Stimulated activated CD4-positive, alpha-beta T cell treated with anti-CD3 and anti-CD28 coated beads, TNF-alpha, amount 100 ng/mL, for 1 hour (primary cell): ENCODE measurements at places on chromosomes 4 and X.

DNA sequence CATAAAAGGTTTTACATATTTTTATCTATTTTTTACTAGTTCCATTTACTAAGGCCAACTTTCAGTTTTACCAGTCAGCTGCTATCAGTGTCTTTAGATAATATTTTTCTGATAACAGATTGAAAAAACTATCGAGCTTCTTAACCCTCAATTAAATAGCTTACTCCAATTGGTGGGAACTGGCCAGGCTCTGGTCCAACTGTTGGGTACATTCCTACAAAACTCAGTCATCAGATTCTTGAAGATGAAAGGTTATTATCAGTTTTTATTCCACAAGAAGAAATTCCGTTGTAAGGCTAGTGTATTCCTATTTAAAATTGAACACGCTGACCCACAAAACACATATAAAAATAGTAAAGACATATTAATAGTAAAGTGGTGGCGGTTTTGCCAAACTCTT, 346.2 kb downstream of the MAPK10 start:
- no peak for DNase-seq

GRCh38 chr4:7585768-7586167, 151.0 kb upstream of the PSAPL1 start:
- DNase-seq = no peak

- DNase-seq = no peak
Measured at GRCh38 chrX:12894074-12895030, 12.1 kb upstream of the TLR8 start.

DNA sequence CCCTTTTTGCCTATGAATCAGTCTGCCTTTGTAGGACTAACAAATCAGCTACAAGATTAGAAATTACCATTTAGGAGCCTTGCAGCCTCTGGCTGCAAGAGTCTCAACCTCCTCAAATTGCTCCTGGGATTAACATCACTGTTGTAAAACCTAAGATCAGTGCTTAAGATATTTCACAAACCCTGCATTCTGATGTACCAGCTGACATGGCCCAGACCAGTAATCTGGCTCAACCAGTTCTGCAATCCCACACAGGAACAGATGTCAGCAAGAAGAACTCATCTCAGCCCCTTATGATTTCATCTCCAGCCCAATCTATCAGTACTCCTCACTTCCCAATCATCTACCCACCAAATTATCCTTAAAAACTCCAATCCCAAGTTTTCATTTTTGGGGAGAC, 32.5 kb upstream of the AADAT start:
- no peak for DNase-seq

GRCh38 chr4:94365304-94365703, 22.7 kb upstream of the HPGDS start:
- no peak for DNase-seq

- DNase-seq = no peak
Measured at GRCh38 chrX:100297728-100298127, 112.3 kb downstream of the PCDH19 start.

GRCh38 chr4:109206620-109207019, 95.8 kb downstream of the COL25A1 start:
- DNase-seq = no peak

- no peak for DNase-seq
Measured at GRCh38 chr4:156665780-156666366, 305.7 kb downstream of the PDGFC start.

DNA sequence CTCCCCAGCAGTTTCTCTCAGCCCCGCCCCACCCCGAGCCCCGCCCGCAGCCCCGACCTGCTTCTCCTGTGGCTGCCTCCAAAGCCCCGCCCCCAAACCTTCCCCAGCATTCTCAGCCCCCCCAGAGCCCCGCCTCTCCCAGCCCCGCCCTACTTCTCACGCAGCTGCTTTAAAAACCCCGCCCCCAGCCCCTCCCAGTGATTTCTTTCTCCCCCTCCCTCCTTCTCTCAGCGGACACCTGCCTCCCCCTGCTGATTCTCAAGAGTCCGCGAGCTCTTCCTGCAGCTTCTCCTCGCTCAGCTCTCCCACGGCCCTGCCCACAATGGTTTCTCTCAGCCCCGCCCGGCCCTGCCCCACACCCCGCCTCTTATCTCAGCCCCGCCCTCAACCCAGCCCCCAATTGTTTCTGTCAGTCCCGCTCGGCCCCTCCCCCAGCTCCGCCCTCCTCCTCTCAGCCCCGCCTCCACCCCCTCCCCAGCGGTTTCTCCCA, 636 bp upstream of the EOLA1 start:
- peak; percentile 83 for DNase-seq

- DNase-seq = no peak
Measured at GRCh38 chrX:15721911-15722310, 16.2 kb upstream of the CA5B start.

DNA sequence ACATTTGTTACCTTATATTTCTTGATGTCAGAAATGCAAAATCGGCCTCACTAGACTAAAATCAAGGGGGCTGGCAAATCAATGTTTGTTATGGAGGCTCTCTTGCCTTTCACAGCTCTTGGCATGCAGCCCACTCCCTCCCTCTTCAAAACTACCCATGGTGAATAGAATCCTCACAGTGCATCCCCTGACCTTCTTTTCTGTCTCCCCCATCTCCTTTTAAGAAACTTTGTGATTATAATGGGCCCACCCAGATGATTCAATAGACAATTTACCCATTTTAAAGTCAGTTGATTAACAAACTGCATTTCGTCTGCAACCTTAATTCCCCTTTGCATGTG, 184.0 kb downstream of the PCDH7 start:
- DNase-seq = no peak

DNA sequence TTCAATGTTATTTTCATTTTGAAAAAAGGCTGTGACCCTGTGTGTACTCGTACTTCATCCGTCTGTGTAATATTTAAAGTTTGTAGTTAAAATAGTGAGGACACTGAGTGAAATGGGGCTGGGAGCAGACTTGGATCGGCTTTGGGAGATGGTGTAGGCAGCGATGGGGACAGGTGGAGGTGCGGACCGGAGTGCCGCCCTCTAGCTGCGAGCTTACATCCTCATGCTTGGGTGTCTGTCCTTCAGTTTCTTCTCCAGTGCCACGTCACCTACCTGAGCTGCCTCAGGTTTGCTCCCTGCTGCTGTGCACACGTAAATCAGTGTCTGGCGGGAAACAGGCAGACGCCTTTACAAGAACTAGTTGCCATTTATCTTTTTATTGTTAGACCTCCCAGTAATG, 146.1 kb downstream of the GPR143 start:
- no peak for DNase-seq

DNA sequence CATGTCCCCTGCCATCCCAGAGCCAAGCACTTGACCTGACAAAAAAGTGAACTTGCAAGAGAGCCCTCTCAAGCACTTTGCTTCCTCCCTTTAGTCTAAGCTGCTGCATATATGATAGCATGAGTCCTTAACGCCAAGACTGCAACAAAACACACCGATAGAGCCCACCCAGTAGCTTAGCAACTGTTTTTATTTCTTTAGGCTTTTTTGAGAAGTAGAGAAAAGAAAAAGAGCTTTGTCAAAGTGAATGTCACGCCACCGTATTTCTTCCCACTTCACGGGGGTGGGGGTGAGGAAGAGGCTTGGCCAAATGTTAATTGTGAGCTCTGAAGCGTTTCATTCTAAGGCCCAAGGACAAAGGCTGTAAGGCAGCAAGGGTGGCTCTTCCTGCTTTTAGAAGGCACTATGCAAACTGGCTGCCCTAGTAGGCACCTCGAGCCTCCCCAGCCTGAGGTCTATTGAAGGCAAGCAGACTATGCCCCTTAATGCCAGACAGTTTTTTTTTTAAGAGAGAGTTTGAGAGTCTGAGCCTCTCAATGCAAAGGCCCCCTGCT, 138.6 kb downstream of the HS6ST2 start:
- no peak for DNase-seq

DNA sequence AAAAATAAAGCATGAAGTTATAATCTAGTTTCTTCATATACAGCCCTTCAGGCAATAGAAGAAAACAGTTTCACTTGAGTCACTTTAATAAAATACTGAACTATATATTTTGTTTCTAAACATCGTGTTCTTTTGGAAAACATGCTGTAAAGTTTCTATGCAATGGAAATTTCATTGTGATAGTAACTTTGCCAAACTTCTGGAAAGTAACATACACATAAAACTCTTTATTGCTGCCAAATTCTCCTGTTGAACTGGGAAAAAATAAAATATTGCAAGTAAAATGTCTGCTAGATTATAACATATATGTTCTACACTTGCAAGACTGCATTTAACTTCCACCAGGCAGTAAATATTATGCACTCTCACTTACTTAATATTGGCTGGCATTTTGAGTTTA, 635.4 kb downstream of the SPRY1 start:
- no peak for DNase-seq

DNA sequence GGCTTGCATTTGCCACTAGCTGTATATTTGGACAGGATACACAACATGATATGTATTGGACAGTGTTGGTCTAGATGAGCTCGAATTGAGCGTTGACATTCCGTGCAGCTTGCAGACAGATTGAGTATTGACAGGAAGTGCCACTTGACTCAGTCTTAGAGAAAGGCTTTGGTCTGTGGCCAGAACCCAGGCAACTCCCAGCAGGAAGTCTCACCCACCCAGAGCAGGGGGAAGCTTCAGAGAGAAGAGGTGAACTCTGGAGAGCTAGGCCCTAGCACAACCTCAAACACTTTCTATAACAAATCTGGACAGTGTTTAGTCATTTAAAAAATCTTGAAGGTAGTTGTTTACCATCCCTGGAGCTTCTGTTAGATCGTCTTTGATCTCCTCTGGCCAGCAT, 280.5 kb downstream of the FBXW7 start:
- DNase-seq = no peak

GRCh38 chr4:24091639-24092233, 201.9 kb upstream of the PPARGC1A start:
- no peak for DNase-seq

- no peak for DNase-seq
Measured at GRCh38 chr4:171430495-171430894, 382.7 kb upstream of the GALNTL6 start.

- DNase-seq = no peak
Measured at GRCh38 chr4:82755650-82756049, 42.9 kb downstream of the SCD5 start.

DNA sequence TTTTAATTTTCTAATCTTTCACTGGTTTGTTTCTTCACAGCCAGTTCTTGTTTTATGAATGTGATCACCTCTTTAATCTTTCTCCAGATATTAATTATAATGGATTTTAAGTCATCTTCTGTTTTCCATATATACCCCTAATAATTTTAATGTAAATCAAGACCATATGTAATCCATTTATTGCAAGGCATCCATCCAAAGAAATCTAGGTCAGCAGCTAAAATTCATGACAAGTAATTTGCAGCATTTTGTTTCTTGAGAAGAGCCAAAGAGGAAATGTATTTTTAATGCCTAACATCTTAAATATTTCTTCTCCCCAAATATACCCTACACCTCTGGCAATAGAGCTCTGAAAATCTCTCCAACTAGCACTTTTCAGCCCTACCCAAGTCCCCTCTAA, 81.1 kb downstream of the SUPT20HL2 start:
- no peak for DNase-seq

GRCh38 chr4:140049024-140049848, 104.7 kb downstream of the MAML3 start:
- peak; percentile 25 for DNase-seq

- no peak for DNase-seq
Measured at GRCh38 chrX:23626651-23627050, 40.6 kb upstream of the PRDX4 start.

DNA sequence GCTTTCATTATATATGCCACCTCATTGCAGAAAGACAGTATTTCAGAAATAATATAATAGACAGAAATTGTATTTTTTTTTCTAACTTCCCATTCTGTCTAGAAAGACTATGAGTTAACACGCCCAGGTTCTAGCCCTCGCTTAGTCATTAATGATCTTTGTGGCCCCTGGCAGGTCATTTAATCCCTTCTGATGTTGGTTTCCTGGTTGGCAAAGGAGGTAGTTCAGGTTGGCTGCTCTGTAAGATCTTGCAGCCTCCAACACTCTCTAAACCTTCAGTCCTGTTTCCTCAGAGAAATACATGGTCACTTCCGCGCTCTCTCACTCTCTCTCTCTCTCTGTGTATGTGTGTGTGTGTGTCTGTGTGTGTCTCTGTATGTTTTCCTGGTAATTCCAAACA, 156.3 kb upstream of the NOCT start:
- no peak for DNase-seq

DNA sequence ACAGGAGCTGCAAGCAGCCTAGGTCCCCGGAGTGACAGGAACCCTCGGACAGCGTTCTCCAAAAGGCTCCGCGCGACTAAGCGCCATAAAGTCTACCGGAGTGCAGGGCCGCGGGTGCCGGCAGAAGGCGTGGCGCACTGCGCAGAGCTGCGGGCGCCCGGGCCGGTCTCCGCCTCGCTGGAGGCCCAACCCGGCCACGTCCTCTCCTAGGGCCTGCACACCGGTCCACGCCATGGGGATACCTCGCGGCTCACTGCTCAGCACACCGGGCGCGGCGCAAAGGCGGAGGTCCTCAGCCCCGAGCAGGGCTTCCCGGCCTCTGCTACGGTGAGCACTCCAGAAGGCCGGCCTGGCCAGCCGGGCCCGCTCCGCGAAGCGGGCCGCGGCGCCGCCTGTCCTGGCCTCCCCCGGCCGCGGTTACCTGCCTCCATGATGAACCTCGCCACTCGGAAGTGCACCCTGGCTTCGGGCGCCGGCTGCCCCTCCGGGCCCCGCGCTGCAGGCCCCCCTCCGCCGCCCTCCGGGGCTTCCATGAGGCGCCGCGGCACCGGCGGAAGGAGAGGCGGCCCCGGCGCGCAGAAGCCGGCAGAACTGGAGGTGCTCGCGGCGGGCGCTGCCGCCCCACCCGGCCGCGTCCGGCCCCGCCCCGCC, at the start of gene CCNQ:
Gene CCNQ (minus strand): TSS at position 599 of the 651 bp plus-strand sequence. CDS start 66 bp downstream, at position 533.
- no peak for DNase-seq

- no peak for DNase-seq
Measured at GRCh38 chrX:100895365-100896075, 21.4 kb upstream of the NOX1 start.

DNA sequence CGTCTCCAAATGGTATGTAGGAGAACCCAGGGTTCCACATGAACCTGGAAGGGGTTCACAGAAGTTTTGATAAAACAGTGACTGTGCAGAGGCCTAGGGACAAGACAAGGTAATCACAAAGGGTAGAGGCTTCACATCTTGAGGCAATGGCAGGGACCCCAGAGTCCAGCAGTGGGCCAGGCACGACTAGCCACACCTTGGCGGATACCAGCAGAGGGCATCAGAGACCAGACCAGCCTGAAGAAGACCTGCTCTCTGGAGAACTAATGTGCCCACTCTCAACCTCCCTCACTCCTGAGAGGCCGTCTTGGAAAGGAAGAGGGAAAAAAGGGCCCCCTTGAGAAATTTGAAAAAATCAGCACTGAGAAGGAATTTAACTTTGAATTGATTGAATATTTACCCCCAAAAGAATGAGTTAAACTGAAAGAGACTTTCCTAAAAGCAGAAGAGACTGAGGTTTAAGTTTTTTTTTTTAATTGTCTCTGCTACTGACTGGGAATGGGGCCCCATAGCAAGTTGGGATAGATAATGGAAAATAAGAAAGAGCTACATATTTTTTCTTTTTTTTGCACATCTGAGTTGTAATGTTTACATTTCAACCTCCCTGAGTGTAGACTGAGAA, 243.8 kb upstream of the JADE1 start:
- DNase-seq = no peak

- DNase-seq = no peak
Measured at GRCh38 chrX:56800801-56801200, 71.8 kb downstream of the NBDY start.
